ENCODE measurements at places on chromosomes 7 and 10.

- DNase-seq: no peak
Observed at GRCh38 chr10:127408112-127408710, 140.9 kb upstream of the NPS start.

DNA sequence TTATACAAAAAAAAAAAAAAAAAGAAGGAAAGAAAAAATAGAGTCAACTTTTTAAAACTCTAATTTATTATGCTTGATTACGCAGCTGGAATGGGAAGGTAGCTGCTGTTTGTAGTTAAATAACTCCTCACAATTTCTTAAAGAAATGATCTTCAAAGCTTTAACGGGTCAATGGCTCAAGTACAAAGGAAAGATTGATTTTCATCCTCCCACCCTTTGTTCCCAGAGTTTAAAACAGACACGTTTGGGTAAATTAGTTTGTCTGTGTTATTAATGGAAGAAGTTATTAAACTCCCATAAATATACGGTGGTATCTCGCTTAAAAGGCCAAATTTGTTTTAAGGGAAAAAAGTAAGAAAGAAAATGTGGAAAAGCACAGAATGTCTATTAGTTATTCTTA lies 179.3 kb downstream of the EMX2 start:
- DNase-seq: no peak

DNA sequence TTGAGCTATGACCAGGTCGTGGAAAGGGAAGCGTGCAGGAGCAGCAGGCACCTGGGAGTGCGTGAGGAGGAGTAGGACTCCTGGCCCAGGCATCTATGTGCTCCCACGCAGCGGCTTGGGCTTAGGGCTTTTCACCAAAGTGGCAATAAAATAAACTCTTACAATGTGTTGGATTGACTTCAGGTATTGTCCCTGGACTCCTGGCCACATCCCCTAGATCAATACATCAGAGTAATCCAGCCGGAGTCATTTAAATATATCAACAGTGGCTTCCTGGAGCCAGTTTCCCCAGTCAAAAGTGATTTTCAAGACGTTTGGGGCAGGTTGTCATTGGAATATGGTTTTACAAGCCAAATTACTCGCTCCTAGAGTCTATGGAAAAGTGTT lies 344.4 kb downstream of the WDR11 start:
- DNase-seq: no peak

DNA sequence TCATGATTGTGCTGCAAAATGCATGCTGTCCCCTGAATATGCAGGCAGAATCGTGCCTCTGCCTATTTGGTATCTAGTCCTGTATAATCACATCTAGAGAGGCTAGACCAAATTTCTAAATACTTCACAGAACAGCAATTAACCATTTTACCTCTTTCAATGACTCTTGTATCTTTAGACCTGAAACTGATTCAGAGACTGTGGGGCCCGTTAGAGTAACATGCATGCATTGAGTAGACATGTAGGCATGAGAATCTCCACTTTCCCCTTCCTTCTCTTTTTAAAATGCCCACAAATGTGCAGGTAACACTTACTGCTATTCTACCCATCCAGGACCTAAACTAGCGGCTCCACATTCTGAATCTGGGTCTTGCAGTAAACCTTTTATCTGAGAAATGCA lies 8.8 kb downstream of the ZNF92 start:
- DNase-seq: no peak

- DNase-seq: no peak
Observed at GRCh38 chr10:94315024-94315451, 47.7 kb downstream of the NOC3L start.

Data from right forelimb (tissue), 1 donor.